ENCODE measurements at places on chromosomes 1 and 21.

DNA sequence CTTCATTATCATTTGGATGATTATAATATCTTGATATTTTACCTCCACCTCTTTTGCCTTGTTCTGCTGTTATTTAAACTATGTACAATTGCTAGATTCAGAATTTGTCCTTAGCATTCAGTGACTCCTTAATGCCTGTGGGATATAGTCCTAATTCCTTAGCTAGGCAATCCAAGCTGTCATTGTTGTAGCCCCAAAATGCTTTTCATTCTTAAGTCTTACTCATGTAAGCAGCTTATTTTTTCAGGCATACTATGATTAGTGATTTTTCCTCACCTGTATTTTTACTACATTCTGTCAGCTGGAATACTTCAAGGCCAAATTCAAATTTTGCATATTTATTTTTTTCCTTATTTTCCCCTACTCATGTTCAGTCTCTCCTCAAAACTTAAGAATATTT is 13.4 kb downstream of the PKN2 start:
- DNase-seq, result no peak

DNA sequence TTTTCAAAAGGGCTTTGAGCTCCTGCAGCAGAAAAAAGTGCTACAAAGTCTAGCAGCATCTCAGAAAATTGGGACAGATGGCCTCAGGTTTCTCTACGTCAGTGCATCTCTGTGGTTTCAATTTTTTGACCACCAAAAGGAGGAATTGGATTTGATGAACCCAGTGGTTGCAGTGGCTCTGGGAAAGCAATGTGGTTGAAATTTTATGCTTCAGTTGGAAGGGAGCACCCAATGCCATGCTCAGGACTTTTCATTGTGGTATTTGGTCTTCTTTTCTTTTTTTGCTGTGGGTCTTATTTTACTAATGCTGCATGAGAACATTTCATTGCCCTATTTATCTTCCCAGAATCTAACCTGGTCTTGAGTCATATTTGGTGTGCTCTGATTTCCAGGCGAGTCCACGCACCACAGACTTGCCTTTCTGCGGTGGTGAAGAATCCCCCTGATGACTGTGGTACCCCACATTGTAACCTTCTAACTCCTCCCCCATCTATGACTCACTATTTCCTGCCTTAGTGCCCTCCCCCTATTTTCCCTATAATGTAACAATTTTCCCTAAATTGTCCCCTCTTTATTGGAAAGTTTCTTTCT is 56.7 kb downstream of the S1PR1 start:
- DNase-seq, result no peak

DNA sequence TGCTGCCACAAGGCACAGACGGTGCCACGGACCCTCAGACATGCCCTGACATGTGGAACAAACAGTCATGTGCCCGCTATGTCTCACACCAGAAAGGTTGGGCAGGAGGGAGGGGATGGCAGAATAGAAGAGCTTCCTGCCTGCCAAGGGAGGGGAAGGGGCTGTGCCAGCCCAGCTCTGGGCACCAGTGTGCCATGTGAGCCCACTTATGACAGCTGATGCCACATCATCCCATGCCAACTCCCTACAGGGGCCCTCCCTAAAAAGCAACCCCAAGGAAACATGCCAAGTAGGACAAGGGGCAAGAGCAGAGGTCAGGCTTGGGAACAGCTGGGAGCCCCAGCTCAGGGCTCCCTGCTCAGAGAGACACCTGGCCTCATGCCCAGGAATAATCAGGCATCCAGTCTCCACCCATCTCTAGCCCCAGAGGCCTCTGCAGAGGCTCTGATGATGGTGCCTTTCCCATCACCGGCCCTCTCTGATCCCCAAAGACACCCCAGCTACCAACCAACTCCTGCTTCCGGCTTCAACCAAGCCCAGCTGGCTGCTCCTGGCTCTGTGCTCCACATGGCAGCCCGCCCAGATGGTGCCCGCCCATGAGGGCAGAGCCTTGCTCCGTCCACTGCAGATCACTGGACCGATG is 10.3 kb downstream of the ADGRB2 start:
- peak; percentile 87 for DNase-seq

DNA sequence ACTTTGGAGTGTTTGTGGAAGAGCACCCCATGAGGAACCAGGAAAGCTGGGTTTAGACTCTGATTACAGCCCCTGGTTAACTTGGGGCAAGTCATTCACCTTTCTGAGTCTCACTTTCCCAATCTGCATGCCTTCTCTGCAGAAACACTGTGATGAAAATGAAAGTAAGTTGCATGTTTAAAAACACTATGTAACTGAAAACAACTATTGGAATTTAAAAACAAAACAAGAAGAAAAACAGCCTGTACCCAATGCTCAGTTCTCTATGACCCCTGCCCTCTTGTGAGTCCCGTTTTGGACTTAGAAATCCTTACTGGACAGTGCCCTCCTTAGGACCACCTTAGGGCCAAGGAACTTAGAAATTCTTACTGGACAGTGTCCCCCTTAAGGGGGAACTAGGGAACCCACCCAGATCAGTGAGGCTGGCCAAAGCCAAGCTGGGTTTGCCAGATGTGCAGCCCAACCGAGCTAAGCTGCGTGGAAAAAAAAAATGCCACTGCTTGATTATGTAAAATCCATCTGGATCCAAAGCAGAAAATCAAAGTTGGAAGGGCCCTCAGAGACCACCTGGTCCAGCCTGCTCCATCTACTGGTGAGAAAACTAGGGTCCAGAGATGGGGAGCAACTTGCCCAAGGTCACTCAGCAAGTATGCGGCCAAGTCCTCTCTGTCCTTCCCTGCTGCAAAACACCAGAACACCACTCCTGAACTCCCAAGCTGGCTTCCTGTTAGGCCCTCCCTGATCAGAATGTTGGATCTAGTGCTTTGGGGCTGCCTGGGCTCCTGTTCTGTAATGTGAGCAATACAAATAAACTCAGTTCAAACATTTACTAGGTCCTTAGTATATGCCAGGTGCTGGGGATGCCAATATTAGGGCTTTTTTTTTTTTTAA is 77.7 kb downstream of the MRPL37 start:
- DNase-seq, result no peak

DNA sequence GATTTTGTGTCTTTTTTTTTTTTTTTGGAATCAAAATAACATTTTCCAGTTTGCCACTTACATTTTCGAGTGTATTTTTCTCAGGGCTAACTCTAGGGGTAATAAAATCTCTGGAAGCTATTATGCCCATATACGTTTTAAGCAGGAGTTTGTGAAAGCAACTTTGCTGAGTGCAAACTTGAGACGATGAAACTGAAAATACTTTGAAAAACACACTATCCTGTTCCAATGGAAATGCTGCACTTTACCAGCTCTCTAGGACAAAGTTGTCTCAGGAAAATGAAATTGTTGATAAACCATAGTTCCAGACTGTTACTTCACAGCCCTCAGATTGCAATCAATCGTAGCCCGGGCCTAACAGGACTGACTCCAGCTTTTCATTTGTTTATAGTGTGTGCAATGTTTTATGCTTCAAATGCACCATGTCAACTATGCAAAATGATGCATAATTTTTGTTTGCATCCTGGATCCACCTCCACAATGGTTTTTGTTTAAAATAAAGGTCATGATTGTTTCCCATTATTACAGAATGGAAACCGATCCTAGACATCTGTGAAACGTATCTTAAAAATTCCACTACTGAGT is 220.6 kb upstream of the PKN2 start:
- no peak for DNase-seq

DNA sequence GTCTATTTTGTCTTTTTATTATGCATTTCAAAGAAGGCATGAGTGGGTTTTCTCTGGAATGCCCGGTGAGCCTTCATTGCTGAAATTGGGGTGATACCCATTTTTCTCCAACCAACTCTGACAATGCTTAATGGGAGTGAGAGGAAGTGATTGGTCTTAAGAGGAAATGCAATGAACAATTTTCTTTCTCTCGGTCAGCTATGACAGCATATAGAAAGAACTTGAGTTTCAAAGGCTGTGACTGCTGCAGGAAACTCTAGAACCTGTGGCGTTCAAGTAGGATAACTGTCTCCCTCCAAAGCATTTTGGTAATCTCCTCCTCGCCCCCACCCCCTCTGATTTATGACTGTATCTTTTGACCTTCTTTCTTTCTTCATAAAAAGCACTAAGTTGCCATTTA is 155.9 kb downstream of the LYPLAL1 start:
- DNase-seq, result no peak

Measured in anterior cingulate cortex (tissue), 58 donors.